ENCODE measurements at places on chromosomes 16 and 17.

- no peak for DNase-seq
Measured at GRCh38 chr17:37516127-37516571, 26.5 kb downstream of the DUSP14 start.

DNA sequence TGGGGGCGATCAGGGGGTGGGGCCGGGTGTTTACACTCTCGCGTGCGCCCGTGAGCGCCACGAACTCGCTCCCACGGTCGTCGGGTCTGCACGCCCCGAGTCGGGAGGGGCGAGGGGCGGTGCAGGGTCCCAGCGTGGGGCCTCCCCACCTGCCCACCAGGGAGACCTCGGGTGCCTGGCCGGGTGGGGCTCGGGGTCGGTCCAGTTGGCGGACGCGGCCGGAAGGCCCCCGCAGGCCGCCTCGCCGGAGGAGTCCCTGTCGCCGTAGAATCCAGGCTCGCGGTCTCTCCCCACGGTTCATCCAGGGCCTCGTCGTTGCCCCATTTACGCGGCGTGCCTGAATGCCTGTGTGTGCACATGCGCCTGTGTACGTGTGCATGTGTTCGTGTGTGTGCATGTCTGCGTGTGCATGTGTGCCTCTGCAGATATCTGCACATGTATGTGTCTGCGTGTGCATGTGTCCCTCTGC, 510 bp upstream of the RAB40B start:
- DNase-seq, result no peak

- no peak for DNase-seq
Measured at GRCh38 chr17:70896843-70897242, 727.5 kb downstream of the KCNJ2 start.

- peak; percentile 37 for DNase-seq
Measured at GRCh38 chr17:39200070-39200879, at the start of gene RPL19. TSS of gene RPL19 (plus strand) at chr17:39200283. CDS start at chr17:39200345, 62 bp downstream.

GRCh38 chr17:74632617-74633016, 9.1 kb upstream of the CD300E start:
- DNase-seq, result no peak

DNA sequence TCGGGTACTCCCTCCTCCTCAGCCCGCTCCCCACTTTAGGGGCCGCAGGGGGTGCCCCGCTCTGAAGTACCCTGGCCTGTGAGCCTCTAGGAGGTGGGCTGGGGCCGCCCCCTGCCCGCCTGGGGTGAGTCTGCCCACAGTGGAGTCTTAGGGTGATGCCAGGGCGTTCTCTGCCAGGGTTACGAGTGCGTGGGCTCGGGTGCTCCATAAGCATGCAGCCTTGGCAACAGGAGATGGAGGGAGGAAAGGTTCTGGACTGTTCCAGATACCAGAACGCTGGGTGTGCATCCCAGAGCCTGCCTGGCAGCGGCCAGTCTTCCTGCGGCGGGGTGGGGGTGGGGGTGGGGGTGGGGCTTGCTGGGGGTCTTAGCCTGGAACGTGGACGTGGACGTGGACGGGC, 15.9 kb downstream of the CACNA1H start:
- DNase-seq, result no peak

GRCh38 chr16:85017151-85017550, 5.8 kb upstream of the ZDHHC7 start:
- no peak for DNase-seq

- DNase-seq, result no peak
Measured at GRCh38 chr17:72710834-72711233, 381.7 kb downstream of the SLC39A11 start.

- DNase-seq, result no peak
Measured at GRCh38 chr17:63491977-63492618, 15.2 kb downstream of the ACE start.

GRCh38 chr16:66569131-66569530, 2.9 kb downstream of the CMTM1 start:
- DNase-seq, result no peak

DNA sequence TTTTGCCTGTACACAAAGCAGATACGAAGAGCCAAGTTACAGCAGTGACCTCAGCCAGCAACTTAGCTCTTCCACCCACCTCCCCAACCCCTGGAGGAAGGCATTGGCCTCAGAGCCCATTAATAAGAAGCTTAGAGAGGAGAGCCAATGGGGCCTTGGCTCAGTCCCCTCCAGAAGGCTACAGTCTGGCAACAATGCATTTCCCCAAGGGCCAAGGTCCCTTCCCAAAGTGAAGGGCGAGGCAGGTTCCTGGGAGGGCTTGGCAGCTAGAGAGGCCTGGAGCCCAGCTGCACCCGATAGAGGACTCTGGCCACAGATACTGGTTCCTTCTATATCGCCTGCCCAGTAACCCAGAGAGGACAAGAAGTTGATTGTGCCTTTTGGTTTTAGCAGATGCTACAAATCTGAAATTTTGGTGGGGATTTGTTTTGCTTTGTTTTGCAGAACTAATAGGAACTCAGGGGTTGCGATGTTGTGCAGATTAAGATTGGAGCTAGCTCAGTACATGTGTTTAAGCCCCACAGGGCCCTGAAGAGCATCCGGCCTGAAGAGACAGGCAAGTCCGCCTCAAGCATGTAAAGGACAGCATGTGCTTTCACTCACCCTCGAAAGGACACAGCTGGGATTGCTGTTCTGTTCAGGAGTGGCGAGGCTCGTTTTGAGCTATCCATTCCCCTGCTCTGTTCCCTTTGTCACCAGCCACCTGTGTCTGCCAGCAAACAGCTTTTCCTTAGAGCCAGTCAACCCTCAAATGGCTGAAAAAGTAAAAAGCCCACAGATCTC, 12.0 kb upstream of the PNPO start:
- DNase-seq, result no peak

DNA sequence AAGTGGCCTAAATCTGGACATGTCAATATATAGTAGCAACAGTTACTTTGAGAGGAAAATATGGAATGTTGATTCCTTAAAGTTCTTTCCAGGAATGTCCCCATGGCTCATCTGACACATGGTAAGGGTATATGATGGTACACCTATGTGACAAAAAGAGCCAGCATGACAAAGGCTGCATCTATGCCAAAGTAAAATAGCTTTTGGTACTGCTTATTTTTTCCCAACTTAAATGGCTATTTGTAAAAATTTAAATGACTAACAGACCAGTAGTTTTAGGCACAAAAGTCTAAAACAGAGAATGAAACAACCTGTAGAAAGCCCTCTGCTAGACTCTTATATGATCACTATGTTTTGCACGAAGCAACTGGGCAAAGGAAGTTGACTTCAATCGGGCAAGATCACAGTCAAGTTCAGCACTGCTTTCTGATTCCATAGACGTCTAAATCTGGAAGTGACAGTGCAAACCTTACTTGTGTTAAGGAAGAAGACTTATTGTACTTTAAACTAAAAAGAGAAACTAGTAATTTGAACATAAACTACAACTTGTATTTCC, 135.1 kb downstream of the SKAP1 start:
- DNase-seq, result no peak

DNA sequence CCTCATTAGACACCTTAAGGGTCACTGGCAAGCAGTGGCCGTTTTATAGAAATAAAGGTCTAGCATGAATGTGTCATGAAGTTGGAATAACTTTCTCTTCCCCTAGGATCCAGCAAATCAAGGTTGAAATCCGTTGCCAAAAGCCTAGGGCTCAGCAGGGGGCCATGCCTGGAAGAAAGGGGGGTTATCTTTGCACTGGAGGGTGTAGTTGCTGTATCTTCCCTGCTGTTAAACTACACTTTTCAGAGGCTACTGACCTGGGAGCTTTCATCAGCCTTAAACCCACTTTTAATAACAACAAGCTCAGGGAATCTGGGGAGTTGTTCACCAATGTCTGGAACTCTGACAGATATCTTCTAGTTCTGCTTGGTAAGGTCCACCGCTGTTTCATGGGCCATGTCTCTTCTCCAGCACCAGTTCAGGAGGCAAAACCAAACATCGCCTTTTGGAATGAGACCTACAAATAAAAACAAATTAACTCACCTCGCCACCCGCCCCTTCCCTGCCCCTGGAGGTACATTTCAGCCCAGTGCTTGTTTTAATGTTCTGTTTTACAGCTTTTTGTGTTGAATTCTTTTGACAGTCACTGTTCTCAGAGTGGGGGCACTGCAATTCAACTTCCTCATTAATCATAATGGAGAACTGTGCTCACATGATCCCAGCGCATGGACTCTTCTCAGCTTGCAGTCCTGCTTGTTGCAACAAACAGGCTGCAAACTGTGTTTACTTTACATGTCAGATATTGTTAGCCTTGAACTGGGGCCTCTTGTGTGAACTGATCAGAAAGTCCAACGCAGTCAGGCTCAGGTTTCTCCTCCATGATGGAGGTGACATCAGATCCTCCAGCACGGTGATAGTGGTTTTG, 508.7 kb downstream of the KCNJ2 start:
- DNase-seq, result no peak

- DNase-seq, result no peak
Measured at GRCh38 chr16:21227866-21228265, 5.6 kb upstream of the ANKS4B start.

DNA sequence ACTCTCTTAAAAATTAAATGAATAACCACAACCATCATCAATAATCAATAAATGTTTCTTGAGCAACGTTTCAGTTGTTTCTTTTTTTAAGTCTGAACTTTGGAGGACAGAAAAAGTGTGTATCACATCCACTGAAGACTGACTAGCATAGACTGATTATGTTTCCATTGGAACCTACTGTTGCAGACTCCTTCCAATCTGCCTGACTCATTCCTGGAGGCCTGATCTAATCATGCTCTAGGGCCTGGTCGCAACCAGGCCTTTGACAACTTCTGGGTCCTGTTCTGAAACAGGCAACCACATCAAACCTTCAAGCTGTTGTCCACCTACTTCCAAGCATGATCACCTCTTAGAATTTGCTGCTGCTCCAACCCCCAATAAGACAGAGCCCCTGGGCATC, 109.2 kb upstream of the NUDT7 start:
- DNase-seq, result no peak

- DNase-seq, result no peak
Measured at GRCh38 chr16:268141-269053, 7.3 kb downstream of the RGS11 start.

DNA sequence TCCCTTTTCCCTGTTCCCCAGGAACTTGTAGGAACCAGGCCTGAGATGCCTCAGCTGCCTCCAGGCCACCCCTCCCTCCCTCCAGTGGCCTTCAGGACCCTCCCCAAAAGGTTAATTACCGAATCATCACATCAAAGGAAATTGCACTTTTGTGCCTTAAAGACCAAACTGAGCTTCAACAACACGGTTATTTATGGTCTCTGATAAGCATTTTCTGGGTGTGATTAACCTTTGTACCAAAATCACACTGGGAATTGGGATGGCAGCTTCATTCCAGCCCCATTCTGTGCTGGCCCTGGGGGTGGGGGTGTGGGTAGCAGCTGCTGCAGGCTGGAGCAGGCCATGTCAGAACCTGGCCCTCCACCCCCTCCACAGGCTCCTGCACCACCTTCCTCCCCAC, 16.7 kb downstream of the CRHR1 start:
- no peak for DNase-seq

GRCh38 chr17:37461668-37462067, 28.0 kb upstream of the DUSP14 start:
- DNase-seq, result no peak

GRCh38 chr17:27797390-27798091, 2.8 kb downstream of the NOS2 start:
- DNase-seq, result no peak

- no peak for DNase-seq
Measured at GRCh38 chr17:6020376-6021010, 49.7 kb upstream of the WSCD1 start.

Data from ACHN (cell line).